ENCODE measurements at places on chromosomes 1 and 21.

GRCh38 chr1:56189946-56190805 lies 389.2 kb downstream of the PLPP3 start:
- H3K36me3 ChIP-seq: no peaks in the 10 kb centered on the region
- peaks cover 31% of the 10 kb centered on the region for H3K4me1 ChIP-seq
- no peak overlapping the region for H3K4me3 ChIP-seq

DNA sequence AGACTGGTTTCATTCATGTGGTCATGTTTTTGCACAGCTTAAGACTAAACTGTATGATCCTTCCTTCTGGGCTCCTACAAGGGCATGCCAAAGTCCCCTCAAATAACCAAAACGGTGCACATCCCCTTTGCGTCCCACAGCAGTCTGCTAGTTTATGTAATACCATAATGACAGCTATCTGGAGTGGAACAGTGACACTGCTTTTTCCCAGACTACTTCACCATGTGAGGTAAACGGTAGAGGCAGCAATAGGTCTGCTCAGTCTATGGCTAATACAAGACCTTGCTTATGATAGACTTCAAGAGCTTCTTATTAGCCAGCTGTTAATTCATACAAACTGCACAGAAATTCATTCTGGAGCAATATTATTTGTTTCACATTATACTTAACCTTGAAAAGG lies 395.5 kb downstream of the SMYD3 start:
- H3K4me1 ChIP-seq: no peaks in the 10 kb centered on the region
- no peaks in the 10 kb centered on the region for H3K27me3 ChIP-seq
- no peak overlapping the region for H3K4me3 ChIP-seq
- H3K27ac ChIP-seq: no peak overlapping the region

- no peaks in the 10 kb centered on the region for H3K36me3 ChIP-seq
- peak overlapping the region; percentile 96 for H3K27ac ChIP-seq
- no peak overlapping the region for H3K4me3 ChIP-seq
- DNase-seq: no peak
- peaks cover 93% of the 10 kb centered on the region for H3K4me1 ChIP-seq
These were observed 61.8 kb downstream of the ITPKB start for GRCh38 chr1:226677027-226678020.

DNA sequence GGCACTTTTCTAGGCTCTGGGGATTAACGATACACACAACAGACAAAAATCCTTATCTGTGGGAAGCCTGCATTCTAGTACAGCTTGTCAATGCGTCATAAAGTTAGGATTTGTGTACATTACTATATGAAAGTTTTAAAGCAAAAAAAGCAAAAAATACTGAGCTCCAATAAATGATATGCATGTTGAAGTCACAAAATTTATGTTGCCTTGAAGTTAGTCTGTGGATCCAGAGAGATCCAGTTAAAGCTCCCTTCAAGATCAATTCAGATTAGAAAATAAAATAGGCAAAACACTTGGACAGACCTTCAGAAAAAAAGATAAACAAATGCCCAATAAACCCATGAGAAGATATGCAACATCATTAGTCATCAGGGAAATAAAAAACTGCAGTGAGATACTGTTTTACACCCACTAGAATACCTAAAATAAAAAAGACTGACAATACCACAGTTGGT lies 33.1 kb upstream of the KCNQ4 start:
- H3K4me3 ChIP-seq: no peak overlapping the region
- no peaks in the 10 kb centered on the region for H3K4me1 ChIP-seq
- DNase-seq: no peak
- H3K27ac ChIP-seq: no peak overlapping the region
- peaks cover 54% of the 10 kb centered on the region for H3K36me3 ChIP-seq

DNA sequence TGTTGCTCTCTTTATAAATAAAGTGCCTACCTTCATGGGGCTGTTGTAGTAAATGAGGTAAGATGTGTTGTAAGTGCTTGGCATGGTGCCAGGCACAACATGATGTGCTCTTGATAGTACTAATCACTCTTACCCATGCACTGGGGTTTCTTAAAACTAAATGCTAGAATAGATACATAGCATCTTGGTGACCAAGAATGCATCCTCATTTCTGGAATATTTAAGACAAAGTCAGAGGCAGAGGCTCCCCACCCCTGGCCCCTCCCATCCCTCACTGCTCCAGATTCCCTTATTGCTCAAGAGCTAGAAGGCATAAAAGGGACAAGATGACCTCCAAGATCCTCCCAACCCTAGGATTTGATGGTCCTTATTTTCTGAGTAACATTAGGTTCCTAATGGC lies 61.3 kb downstream of the GLUL start:
- no peak for DNase-seq
- H3K36me3 ChIP-seq: no peaks in the 10 kb centered on the region
- H3K27ac ChIP-seq: no peak overlapping the region

- H3K36me3 ChIP-seq: peaks cover 2% of the 10 kb centered on the region
- H3K4me1 ChIP-seq: peaks cover 71% of the 10 kb centered on the region
- peak overlapping the region; percentile 86 for H3K4me3 ChIP-seq
- DNase-seq: no peak
These were observed 3.9 kb downstream of the EGLN1 start for GRCh38 chr1:231418101-231418740.

GRCh38 chr1:198530953-198531352 lies 9.5 kb downstream of the ATP6V1G3 start:
- no peaks in the 10 kb centered on the region for H3K36me3 ChIP-seq
- no peaks in the 10 kb centered on the region for H3K4me1 ChIP-seq
- H3K27ac ChIP-seq: no peak overlapping the region
- no peaks in the 10 kb centered on the region for H3K27me3 ChIP-seq

Measured in vagina (tissue), 2 donors.